Mucosa of descending colon (tissue), 3 donors: ENCODE measurements at places on chromosomes 3 and 15.

- DNase-seq: no peak
These were observed 98.5 kb upstream of the C3orf80 start for GRCh38 chr3:160126761-160127160.

GRCh38 chr3:125085166-125085565 lies 29.4 kb upstream of the HEG1 start:
- no peak for DNase-seq

DNA sequence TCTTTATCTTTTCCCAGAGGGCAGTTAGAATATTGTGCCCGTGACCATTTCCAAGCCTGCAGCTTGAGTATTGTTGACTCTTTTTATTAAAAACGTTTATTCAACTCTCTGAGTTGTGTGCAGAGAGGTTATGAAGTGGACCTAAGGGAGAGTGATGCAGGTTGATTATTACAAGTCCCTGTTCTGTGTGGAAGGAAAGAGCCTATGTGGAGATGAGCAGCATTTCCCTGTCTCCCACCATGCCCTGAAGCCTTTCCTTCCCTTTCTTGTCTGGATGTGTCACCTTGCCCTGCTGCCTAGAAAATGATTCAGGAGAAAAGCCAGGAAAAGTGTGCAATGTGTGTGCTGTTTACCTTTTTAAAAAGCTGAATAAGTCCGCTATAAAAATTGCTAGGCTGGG lies 19.4 kb downstream of the ZPLD1 start:
- DNase-seq: no peak

- no peak for DNase-seq
These were observed 637.1 kb upstream of the CCDC54 start for GRCh38 chr3:106740116-106740515.

DNA sequence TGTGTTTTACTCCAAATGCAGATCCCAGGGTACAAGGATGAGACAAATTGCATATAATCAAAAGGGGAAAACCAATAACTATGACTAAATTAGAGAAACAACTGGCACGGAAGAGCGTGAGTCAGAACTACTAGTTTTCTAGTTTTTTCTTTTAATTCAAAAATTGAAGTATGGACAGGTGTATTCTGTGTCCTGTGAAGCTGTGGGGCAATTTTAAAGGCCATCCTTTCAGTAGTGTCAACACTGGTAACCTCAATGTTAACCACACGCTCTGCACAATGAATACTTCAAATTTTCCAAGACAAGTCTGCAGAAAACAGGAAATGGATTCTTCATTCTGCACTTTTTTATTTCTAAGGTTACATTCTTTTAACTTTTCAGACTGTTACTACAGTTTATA lies 32.5 kb upstream of the GOLGA8A start:
- no peak for DNase-seq

DNA sequence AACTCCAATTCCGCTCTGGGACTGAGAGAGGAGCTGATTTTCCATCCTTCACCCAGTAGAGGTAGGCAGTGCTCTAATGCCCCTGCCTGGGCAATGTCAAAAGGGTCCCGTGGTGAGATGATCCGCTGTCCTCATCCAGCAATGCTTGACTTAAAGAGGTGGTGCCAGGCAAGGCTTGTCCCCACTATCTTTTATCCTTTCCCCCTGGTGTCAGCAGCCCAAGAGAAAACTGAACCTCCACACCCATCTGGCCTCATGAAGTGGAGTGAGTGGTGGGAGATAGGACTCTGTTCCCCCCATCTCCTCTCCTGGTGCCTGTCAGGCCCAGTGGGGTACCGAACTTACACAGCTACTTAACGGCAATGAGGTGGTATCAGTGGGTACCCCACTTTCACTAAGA lies 107.1 kb downstream of the ABHD5 start:
- DNase-seq: no peak
